Brain pericyte (primary cell): ENCODE measurements at places on chromosomes 7 and 10.
A peak's percentile ranks its signal among the peaks of the same experiment; 100 is the strongest.

DNA sequence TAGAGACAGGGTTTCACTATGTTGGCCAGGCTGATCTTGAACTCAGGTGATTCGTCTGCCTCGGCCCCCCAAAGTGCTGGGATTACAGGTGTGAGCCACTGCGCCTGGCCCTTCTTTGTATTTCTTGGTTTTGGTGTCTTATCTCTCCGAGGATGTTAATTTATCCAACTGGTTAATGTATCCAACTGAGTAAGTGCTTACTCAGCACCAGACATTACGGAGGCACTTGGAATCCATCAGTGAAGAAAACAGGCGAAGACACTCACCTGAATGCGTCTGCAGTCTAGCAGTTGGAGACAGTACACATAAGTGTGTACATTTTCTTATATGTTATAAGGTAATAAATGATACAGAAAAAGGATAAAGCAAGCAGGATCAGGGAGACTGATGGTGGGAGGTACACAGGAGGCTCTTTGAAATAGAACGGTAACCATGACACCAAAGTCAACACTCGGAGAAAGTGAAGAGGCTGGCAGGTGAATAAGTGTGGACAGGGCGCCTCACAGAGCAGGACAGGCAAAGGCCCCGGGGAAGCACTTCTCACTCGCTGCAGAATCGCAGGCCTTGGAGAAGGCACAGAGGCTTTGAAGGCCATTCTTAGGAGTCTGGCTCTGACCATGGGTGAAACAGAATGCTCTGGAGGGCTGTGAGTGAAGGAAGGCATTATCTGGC is 73.1 kb downstream of the LANCL2 start:
- DNase-seq: no peak

GRCh38 chr10:28892818-28893547 is 215.7 kb downstream of the BAMBI start:
- DNase-seq: peak; percentile 61

DNA sequence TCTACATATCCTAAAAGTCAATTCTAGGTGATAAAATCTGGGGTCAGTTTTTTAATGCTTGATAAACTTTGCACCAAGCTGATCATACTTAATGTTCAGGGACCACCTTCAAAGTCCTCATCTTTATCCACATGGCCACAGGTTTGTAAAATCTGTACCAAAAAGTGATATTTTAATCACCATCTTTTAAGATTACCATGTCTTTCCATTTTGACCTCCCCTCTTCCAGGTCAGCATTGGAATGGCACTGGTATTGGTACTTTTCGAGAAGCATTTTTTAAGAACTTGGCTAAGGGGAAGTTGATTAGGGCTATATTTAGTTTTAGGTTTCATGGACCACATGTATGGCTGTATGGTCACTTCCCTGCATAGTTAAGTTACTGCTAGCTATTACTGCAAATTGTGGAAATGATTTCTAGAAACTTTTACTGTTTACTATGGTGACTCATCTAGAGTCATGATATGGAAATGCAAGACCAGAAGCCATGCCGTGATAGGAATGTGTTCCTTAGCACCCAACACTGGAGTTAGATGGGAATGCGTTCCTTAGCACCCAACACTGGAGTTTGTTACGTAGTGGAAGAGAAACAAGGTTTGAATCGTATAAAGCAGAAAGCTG is 50.8 kb upstream of the ABLIM1 start:
- DNase-seq: no peak

DNA sequence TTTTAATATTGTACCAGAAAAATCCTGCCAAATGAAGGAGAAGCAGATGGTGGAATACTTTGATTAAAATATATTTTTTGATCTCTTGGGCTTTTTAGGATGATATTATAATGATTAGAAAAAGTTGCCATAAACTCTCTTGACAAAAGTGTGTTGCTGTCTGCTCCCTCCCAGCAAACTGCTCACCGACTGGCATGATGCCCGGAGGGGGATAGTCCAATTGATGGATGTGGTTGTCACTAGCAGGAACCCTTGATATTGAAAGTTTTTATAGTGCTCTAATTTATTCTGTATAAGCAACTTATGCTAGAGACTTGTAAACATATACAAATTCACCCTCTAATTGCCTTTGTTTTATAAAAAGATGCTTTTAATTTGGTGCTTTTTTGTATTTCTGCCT is 114.0 kb downstream of the DNAH11 start:
- DNase-seq: no peak

- DNase-seq: no peak
These were observed 51.0 kb upstream of the INPP5A start for GRCh38 chr10:132486539-132487121.

- DNase-seq: no peak
These were observed 9.6 kb downstream of the TMEM184A start for GRCh38 chr7:1546274-1546908.

- DNase-seq: no peak
These were observed 20.1 kb downstream of the CNOT4 start for GRCh38 chr7:135489791-135490190.

DNA sequence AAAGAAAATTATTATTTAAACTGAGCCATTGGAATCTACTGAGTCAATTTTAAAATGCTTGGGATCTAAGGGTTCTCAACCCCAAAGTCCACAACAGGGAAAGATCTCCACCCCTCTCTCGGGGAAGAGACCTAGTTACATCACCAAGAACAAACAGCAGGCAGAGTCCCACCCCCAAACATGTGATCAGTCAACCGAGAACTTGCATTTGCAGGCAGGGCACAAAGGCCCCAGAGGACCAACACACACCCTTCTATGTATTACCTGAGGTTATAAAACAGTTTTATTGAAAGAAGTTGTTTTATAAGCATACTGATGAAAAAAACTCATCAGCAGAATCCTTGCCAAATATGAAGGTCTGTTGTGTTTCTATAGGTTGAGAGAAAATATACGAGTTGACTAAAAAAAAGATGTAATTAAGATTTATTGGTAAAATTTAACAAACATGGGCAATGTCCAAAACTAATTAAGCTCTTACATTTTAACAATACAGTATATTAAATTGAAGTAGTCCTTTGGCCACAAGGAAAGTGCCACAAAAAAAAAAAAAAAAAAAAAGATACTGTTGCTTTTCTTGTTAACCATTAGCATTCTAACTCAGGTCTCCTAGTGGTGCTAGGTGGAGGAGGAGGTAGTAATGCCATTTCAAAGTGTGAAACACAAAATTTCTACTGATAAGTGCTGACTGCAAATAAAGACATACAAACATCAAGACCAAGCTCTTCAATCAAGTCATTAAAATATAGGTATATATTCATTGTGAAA is 975 bp upstream of the USP54 start:
- no peak for DNase-seq

DNA sequence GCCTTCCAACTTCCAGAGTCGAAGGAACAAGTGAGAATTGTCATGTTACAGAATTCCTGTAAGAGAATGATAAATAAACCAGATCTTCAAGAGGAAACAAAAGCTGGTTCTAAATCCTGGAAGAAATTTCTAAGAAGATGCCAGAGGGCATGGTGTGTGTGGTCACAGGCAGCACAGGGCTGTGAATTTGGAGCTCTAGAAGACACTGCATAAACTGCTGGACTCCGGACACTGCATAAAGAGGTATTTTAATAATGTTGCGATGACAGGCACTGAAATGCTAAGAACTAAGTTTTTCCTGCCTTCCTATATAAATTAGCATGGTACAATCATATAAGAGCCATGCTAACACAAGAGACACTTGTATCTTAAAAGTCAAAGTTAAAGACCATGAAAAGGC is 86.0 kb downstream of the LARP4B start:
- DNase-seq: no peak

DNA sequence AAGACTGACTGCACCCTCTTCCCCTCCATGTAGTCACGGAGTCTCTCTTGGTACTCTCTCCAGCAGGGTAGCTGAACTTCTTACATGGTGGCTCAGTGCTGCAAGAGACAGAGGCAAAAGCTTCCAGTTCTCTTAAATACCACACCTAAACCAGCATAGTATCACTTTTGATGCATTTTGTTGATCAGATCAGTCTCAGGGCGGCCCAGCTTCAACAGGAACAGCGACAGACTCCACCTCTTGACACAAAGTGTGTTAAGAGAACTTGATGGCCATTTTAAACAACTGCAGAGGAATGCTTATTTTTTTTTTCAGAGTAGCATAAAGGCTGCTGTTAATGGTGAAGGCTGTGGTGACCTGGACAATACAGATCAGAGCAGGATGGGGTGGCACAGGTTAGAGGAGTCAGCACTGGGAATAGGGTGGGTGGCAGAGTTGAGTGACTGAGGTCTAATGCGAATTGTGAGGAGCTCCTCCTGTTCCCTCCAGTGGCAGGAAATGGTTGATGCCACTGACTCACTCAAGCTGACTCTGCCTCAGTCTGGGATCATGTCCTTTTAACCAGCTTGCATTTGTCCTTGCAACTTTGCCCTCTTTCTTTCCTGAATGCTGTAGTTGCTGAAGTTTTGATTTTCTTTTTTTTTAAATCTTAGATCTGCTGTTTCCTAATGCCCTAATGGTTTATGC is 17.3 kb downstream of the MGAM start:
- DNase-seq: no peak

DNA sequence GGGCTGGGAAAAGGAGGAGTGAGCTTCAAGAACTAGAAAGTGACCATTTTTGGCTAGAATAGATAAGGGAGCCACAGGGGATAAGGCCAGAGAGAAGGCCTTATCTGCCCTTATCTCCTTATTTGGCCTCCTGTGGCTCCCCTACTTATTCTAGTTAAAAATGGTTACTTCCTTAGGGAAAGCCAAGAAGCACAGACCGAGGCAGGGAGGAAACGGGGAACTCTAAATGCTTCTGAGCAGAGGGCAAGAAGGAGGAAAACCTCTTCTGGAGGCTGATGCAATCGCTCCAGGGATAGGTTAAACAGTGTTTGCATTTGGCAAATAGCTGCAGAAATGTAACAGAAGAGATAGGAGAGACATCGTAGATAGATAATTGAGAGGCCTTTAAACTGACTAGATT is 18.6 kb downstream of the NRP1 start:
- no peak for DNase-seq

- DNase-seq: no peak
These were observed 71.4 kb downstream of the NEURL1 start for GRCh38 chr10:103564776-103565520.

GRCh38 chr10:114869520-114869892 is 47.9 kb downstream of the FHIP2A start:
- peak; percentile 29 for DNase-seq
